Activated CD4-positive, alpha-beta T cell treated with anti-CD3 and anti-CD28 coated beads, Interleukin-2, amount 50 U/mL, for 48 hours (primary cell): ENCODE measurements at places on chromosomes 12 and 14.

DNA sequence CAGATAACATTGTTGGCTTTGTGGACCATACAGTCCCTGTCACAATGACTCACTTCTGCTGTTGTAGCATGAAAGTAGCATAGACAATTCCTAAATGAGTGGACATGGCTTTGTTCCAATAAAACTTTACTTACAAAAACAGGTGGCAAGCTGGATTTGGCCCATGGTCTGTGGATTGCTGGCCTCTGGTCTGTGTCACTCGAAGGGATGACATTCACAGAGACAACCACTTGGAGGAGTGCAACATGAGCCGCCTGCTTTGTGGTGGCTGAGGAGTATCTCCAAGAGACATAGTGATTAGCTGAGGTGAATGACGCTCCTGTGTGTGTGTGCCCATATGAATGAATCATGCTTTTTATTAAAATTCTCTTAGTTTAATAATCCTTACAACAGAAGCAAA, 81.3 kb upstream of the NRXN3 start:
- no peak for DNase-seq

- DNase-seq = no peak
Measured at GRCh38 chr12:81722004-81722403, 37.1 kb downstream of the PPFIA2 start.

- DNase-seq = no peak
Measured at GRCh38 chr12:58980768-58981167, 60.5 kb upstream of the LRIG3 start.

DNA sequence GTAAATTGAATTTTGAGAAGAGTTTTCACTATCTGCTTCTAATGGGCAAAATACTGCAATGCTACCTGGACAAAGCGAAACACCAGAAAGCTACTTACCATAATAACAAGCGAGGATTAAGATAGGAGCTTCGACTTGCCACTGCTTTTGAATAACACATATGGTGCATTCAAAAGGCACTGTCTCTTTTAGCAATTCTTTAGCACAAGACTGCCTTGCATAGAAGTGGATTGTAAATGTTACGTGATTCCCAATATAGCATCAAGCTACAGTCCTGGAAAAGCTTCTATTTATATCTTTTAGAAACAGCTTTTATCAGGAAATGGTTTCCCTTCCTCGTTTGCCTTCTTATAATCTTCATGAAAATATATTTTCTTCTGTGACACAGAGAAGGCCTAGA, 258.7 kb upstream of the PDE3A start:
- DNase-seq = no peak

DNA sequence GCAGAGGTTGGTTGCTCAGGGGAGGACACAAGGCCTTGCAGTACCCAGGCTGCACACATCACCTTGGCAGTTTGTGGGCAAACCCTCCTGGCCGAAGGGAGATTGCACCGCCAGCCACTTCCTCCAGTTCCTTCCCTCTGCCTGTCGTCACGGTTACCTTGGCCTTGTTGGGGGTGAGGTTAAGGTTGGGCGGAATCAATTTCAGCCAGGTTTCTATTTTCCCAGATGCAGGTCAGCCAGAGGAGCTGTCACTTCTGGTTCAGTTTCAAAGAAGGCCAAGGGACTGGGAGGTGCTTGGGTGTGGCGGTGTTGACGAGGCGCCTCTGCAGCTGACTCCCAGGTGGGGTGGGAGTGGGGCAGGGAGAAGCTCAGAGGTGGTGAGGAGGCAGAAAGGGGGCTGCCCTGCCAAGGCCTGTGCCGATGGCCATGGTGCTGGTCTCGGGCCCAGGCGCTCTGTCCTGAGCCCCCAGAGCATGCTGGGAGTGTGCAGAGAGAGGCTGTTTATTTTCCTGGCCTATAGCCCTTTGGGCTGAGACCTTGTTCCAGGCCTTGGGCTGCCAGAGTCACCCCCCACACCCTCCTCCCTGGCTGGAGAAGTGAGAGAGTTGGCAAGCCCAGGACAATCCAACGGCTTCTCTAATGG, 31.4 kb downstream of the JDP2 start:
- no peak for DNase-seq

- DNase-seq = no peak
Measured at GRCh38 chr12:27576667-27577347, 52.8 kb downstream of the PPFIBP1 start.

- no peak for DNase-seq
Measured at GRCh38 chr12:71854594-71854993, 15.0 kb downstream of the TBC1D15 start.

GRCh38 chr12:94123127-94123526, 25.2 kb upstream of the PLXNC1 start:
- no peak for DNase-seq

DNA sequence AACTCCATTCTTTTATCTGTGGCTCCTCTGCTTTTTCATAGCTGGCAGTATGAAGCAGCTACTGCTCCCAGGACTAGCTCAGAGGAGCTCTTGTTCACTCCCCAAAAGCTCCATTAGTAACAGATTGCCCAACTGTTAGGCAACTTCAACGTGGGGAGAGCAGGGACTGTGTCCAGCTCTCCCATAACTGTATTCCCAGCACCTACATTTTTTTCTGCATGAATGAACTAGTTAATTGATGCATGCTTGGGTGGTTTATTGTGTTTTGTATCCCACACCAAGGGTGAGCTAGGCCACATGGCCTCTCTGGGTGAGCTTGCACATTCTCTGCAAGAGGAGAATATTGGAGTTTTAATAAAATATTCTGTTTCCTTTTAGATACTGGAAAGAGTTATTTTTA, 15.2 kb downstream of the STON2 start:
- DNase-seq = no peak

GRCh38 chr14:19800282-19801117, 3.1 kb upstream of the OR4N2 start:
- DNase-seq = no peak

GRCh38 chr12:5872745-5873144, 72.3 kb downstream of the ANO2 start:
- no peak for DNase-seq

- no peak for DNase-seq
Measured at GRCh38 chr12:7747246-7747645, at the start of gene CLEC4C. Gene CLEC4C, minus strand, starts transcription at chr12:7747375. Its CDS starts 27 bp downstream, at chr12:7747348.

GRCh38 chr14:104657563-104658324, 31.7 kb upstream of the INF2 start:
- no peak for DNase-seq

DNA sequence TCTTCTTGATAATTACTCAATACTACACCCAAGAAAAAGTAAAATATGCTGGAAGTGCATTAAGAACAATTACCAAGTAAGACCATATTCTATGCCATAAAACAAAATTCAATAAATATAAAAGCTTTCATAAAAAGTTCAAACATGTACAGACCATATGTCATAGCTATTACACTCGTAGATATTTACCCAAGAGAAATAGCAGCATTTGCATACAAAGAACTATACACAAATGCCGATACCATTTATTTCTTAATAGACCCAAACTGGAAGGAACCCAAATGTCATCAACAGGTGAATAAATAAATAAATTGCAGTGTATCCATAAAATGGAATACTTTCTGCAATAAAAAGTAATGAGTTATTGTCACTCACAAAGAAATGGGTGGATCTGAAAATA, 78.3 kb upstream of the SLC16A7 start:
- DNase-seq = no peak

DNA sequence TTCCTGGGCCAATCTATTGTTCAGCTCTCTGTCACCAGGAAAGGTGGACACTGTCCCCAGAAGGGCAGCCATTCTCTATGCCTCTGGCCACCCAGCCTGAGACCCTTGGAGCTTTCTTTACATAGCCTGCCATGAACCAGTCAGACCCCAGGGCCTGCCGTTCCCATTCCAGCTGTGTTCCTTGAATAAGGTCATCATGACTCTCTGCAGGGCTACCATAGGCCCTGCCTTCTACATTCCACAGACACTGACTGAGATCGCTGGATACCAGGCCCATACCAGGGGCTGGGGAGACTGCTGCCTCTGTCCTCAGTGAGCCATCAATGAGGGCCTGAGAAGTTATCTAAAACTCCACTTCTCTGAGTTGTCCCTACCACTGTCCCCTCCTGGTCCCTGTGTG, 75.5 kb downstream of the SYNE3 start:
- no peak for DNase-seq
